ENCODE measurements at places on chromosomes 7 and 10.

DNA sequence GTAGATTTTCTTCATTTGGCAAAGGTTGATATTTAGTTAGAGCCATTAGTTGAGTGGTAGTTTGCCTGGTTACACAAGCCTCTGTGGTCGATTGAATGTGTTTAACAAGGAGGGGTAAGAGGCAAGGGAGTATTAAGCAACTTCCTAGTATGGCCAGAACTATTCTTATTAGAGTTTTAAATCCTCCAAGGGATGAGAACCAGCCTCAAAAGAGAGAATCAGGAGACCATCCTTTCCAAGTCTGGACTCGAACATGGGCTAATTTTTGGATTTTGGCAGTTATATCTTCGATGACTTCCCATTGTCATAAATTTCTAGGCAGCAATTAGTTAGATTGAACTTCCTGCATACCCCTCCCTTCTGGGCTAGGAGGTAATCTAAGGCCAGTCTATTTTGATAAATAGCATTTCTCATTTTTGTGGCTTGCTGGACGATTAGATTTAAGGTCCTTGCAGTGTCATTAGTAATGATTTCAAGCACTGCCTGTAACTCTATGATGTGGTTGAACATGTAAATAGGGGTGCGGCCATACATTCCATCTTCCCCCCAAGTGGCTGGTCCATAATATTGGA lies 219.5 kb upstream of the KCND2 start:
- DNase-seq: no peak

GRCh38 chr10:32941357-32941756 lies 16.7 kb downstream of the ITGB1 start:
- DNase-seq: no peak

DNA sequence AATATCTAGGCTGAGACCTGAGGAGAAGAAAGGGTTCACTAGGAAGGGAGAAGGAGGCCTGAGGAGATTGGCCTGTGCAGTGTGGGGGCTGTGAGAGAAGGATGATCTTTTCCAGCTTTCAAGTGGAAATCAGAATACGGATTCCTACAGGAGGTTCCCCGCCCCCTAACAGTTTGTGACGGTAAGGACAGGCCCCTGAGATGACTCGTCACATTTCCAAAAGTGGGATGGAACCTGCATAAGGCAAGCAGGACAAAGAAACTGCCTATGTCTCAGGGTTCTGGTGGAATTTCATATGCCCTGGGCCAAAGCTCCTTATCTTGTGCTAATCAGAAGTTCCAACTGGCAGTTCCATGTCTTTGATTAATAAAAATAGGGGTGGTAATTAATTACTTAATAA lies 275.6 kb downstream of the SNX10 start:
- DNase-seq: no peak

- no peak for DNase-seq
Observed at GRCh38 chr7:144784943-144785342, 50.9 kb downstream of the TPK1 start.

GRCh38 chr10:84204122-84204521 lies 9.8 kb downstream of the CDHR1 start:
- no peak for DNase-seq

DNA sequence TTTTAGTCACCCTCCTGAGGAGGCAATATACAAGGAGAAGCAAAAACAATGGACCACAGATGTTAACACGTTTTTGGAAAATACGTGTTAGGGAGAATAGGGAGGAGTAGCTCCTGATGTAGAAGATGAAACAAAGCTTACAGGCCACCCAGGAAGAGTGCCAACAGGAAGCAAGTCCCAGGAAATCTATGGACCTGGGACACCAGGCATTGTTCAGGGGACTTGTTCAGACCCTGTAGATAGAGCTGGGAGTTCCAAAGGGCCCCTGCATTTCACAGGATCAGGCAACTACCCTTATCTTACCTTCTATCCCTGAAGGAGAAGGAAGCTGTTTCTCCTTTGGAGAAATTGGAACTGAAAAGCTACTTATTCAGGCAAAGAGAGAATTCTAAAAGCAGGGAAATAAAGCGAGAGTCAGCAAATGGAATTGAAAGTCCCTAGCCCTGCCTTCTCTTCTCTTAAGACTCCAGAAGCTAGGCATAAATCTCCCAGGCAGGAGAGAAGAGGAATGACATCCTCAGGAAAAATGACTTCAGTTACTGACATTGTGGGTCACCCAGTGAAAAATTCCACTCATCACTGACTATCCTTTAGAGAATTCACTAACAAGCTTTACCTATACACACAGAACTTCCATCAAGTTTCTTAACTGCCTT lies 77.7 kb upstream of the FAM3C start:
- DNase-seq: no peak

- no peak for DNase-seq
Observed at GRCh38 chr10:50033481-50033880, 34.3 kb upstream of the WASHC2A start.

GRCh38 chr10:58773944-58774343 lies 261.3 kb downstream of the BICC1 start:
- no peak for DNase-seq
